ENCODE measurements at places on chromosomes 2 and 18.
A peak's percentile ranks its signal among the peaks of the same experiment; 100 is the strongest.

- DNase-seq = no peak
Measured at GRCh38 chr18:22778996-22779395, 154.1 kb upstream of the RBBP8 start.

- no peak for DNase-seq
Measured at GRCh38 chr2:235142601-235143000, 190.8 kb downstream of the SH3BP4 start.

DNA sequence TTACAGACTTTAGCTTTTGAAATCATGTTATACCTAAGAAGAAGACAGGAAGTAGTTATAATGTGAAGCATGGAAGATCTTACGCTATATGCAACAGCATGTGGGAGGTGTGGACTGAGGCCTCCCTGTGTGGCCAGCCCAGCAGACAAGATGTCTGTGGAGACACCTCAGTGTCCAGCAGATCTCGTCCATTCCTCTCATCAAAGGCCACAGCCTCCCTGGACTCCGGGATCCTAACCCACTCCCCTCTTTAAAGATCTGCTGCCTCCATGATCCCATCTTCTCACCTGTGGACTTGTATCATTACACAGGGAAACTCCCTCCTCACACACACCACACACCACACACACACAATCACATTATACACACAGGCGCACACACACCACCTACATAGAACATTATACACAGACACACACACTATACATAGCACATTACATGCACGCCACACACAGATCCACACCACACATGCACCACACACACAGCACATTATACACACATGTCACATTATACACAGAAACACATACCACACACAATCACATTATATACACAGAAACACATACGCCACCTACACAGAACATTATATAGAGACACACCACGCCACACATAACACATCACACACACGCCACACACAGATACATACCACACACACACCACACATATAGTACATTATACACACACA lies 89.5 kb downstream of the PXDN start:
- no peak for DNase-seq

DNA sequence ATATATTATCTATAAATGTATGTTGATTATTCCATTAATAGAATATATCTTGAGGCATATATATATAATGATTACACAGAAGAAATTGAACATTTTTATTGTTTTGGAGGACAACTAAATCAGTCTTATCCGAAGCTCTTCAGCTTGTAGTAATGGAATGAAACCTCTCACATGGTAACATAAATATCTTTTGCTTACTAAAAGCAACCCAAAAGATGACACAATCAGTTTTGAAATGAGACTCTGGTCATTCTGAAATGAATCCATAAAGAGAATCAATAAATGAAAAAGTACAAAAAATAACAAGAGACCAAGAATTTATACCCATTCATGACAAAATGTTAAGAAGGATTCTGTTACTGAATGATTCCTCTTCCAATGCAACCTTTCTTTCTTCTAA lies 110.2 kb downstream of the FIGN start:
- DNase-seq = no peak

GRCh38 chr2:161980976-161981375 lies 93.0 kb downstream of the DPP4 start:
- DNase-seq = no peak

DNA sequence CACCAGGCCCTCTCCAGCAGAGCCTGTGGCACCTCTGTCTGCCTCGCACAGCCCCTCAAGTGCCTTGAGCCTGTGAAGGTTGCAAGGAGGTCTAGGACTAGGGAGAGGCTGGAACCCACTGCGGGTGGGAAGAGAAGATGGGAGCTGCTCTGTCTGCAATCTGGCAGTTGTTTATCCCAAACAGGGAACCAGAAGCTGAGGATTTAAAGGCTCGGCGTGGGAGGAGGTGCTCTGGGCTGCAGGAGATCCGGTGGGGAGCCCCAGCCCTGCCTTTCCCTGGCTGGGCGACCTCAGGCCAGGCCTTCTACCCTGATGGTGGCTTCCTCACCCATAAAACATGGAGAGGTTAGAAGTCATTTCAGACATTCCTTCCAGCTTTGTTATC lies 174.1 kb downstream of the SMAD7 start:
- DNase-seq = no peak

GRCh38 chr2:158932131-158932645 lies 36.3 kb upstream of the TANC1 start:
- no peak for DNase-seq

GRCh38 chr2:132381376-132381775 lies 35.2 kb upstream of the GPR39 start:
- no peak for DNase-seq

GRCh38 chr18:60018618-60019462 lies 119.0 kb downstream of the PMAIP1 start:
- no peak for DNase-seq

DNA sequence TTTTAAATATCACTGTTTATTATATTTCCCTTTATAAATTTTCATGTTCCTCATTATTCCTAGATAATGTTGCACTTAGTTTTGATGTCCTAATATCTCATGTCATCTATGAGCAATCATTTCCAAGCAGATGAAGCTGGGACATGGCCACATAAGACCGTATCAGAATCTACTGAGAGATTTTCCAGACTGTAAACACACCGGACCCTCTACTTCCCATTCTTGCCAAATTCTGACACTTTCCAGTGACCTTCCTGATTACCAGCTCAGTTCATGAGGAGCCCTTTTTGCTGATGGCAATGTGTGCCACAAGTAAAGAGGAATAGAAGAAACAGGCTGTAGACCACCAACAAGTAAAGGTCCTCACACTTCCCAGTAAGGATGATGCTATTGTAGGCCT lies 20.3 kb upstream of the PDE1A start:
- no peak for DNase-seq

DNA sequence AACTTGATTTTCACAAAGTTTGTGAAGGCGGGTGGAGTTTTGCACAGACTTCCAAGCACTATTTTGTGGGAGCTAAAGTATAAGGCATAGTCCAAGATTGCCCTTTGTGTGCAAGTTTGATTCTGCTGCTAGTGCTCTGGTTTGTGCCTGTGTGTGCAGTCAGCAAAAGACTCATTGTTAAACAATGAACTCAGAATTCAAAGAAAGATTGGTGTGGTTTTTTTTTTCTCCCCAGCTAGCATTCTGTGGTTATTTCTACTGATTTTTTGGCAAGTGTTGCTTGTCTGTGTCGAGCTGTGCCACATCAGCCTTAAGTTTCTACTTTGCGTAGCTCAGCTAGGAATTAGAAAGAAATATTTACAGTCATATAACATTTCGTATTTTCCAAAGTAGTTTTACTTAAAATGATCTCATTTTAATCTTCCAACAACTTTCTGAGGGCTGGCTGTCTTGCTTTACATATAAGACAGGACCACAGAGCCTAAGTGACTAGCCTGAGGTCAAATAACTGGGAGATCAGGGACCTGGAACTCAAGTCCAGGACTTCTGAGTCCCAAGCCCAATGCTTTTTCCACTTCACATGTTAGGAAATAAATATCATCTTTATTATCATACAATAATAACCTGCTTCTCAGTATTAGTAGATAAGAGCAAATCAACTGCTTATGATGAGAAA lies 69.8 kb downstream of the BABAM2 start:
- DNase-seq = no peak

DNA sequence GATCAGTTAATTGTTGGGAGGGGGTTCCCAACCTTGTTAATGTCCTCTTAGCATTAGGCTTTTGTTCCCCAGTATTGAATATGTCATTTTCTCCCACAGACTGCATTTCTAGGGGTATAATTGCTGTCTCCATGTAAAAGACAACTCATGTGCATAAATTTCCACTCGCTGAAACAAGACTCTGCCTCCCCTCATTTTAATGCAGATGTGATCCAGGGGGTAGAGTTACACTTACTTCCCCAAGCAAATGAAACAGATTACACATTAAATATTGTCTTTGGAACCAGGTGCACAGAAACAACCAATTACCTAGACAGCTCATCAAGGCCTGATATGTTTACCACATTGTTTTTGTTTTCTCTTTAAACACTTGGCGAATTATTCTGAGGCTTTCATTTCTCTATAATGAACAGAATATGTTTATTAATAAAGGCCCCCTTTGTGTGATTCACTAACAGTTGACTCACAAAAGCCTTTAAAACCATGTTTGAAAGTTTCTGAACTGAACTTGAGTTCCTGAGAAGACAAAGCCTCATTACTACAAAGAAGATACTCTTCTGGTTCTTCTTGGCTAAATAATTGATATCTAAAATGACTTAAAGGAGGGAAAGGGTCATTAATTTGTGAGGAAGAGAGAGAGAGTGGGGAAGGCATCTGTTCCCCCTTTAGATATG lies 15.0 kb upstream of the ACVR1 start:
- DNase-seq = no peak

GRCh38 chr18:27787547-27787946 lies 389.4 kb downstream of the CDH2 start:
- DNase-seq = no peak

DNA sequence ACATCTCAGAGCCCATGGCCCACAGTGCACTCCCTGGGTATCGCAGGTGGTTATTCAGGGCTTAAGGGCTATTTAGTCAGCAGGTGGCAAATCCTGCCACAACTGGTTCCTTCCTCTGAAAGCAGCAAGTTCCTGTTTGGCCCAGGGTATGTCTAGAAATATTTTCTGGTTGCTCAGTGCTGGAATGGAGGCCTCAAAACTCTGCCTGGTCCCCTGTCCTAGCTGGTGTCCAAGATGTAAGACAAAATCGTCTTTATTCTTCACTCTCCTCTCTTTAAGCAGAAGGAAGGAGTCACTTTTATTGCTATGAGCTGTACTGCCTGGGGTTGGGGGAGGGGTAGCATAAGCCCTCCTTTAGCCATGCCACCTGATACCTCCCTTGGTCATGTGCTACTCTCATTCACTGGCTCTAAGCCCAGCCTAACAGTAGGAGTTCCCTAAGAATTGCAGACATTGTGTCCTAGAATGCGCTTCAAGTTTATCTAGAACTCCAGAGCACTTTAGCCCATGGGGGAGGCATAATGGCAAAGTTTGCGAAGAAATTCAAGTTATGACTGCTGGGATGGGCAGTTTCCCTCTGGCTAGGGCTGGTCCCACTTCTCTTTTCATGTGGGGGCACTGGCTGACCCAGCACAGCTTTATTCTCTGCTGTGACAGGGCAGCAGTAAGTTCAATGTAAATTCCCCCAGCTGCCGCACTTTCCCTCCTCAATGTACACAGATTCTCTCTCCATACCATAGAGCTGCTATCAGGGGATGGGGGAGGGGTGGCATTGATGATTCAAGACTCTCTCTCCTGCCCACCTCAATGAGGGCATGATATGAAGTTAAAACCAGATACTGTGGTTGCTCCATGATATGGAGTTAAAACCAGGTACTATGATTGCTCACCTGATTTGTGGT lies 27.1 kb upstream of the CWC22 start:
- peak; percentile 45 for DNase-seq

- no peak for DNase-seq
Measured at GRCh38 chr2:102185347-102185746, 1.5 kb upstream of the IL1RL2 start.

DNA sequence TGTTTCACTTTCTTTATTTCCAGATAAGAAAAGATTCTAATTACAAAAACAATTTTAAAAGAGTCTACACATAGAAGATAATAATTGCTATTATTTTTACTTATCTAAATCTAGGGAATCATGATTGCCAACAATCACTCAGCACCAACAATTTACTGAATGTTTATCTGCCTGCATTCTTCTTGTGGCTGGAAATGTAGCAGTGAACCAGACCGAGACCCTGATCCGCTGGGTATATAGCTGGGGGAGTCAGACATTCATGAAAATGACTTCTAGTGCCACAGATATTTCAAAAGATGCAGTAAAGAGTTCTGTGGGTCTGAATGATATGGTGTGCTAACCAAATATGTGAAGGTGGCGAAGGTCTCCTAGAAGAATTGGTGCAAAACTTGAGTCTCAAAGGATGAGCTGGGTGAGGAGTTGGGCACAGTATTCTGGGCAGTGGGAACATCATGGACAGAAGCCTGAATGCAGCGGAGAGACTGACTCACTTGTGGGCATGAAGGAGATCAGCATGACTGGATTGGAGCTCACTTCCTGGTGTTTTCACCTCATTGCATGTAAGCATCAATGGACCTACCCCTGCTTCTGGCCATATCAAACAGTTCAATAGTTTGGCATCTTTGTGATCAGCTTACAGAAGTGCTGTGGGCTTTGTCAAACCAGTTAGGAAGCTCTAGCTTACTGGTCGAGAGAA lies 26.1 kb upstream of the FN1 start:
- no peak for DNase-seq
